ENCODE measurements at places on chromosomes 3 and 15.

- no peak for DNase-seq
Measured at GRCh38 chr3:46371519-46372340, 984 bp downstream of the CCR5 start.

DNA sequence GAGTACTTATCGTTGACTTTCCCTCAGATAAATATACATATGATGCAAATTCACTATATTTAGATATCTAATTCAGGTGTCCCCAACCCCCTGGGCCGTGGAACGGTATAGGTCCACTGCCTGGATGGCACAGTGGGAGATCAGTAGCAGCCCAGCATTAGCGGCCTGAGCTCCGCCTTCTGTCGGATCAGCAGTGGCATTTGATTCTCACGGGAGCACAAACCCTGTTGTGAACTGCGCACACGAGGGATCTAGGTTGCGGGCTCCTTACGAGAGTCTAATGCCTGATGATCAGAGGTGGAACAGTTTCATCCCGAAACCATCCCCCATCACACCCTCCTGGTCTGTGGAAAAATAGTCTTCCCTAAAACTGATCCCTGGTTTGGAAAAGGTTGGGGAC is 6.9 kb downstream of the KNL1 start:
- DNase-seq: no peak

GRCh38 chr3:31968927-31969418 is 12.1 kb downstream of the OSBPL10 start:
- no peak for DNase-seq

- DNase-seq: no peak
Measured at GRCh38 chr3:40980467-40980866, 218.8 kb upstream of the CTNNB1 start.

GRCh38 chr3:9778143-9779074 is 8.7 kb upstream of the CAMK1 start:
- no peak for DNase-seq

DNA sequence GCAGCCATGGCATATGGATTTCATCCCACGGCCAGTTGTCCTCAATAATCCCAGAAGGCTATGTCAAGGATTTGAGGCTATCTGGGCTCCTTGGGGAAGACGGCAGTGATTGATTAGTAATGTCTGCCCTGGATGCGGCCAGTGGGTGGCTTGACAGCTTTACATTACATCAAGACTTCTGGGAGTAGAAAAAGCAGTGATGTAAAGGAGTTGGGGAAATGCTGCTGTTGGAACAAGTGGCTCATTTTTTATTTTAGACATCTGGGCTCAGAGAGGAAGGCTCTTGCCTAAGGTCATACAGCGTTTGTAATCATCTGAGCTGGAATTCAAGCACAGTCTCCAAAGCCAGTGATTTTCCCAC is 94.1 kb downstream of the FLNB start:
- DNase-seq: no peak

DNA sequence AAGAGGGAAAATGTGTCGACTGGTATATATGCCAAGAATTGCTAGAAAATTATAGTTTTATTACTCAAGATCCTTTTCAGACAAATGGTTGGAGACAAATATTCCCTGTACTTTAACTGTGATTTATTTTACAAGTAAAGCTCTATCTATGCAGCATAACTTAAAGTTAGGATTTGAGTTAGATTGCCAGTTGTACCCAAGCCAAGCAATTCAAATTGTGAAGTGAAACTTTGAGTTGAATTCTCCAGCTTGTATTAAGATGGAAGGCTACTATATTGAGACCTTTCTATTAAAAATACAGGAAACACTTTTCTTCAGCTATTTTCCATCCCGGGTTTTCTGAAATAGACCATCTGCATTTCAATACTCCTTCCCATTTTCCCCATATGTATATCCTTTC is 333.1 kb upstream of the RBMS3 start:
- no peak for DNase-seq

GRCh38 chr3:13715167-13715954 is 164.5 kb downstream of the WNT7A start:
- no peak for DNase-seq

- no peak for DNase-seq
Measured at GRCh38 chr3:45130476-45130875, 15.7 kb downstream of the CDCP1 start.

DNA sequence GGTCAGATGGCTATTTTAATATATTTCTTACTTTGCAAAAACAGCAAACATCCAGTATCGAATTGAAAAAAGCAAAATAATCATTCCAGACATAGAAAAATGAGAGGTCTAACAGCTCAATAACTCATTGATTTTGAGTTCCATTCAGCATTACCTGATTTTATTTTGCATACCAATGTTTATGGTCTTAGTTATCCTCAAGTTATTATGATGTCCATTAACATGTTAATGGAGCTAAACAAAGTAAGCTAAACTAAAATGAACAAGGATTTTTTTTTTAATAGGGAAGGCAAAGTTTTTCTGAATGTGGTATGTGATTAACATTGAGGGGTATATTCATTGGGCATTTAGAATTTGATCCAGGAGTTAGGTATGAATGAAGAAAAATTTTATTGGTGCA is 13.1 kb downstream of the MYH15 start:
- no peak for DNase-seq

DNA sequence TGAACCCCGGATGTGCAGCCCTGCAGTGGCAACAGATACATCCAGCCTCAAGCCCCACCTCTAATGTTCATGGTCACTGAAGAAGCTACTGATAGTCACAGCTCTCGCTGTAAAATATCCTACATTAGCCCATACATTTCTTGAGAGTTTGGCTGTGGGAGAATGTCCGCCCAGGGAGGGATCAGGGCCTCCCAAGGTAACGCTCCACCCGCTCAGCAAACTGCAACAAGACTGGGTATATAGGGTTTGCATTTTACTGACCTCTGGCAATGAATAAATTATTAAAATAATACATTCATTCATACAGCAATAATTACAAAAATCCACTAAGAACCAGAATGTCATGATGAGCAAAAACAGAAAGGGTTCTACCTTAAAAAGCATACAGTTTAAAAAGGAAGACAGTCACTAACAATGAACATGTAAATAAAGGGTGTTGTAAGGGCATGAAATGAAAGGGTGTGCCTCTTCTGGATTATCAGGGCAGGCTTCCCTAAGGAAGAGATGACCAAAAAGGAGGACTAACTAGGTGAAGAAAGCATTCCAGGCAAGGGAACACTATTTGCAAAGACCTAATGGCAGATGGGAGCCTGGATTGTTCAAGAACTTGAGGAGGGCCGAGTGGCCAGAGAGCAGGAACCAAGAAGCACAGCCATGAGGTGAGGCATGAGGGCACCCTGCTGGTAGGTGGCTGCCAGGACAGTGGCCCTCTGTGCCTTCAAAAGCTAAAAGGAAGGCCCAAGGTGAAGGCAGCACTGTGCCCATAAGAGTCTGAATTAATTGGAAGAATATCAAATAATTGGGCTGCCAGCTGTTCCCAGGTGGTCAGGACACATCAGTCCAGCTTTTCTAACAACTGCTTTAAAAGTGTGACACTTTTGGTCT is 28.1 kb upstream of the CTDSPL start:
- no peak for DNase-seq

GRCh38 chr15:55823699-55824340 is 80.9 kb upstream of the PRTG start:
- DNase-seq: no peak

GRCh38 chr15:55394694-55395093 is 13.5 kb downstream of the CCPG1 start:
- no peak for DNase-seq

- no peak for DNase-seq
Measured at GRCh38 chr3:169666376-169667165, 3.1 kb upstream of the MECOM start.

DNA sequence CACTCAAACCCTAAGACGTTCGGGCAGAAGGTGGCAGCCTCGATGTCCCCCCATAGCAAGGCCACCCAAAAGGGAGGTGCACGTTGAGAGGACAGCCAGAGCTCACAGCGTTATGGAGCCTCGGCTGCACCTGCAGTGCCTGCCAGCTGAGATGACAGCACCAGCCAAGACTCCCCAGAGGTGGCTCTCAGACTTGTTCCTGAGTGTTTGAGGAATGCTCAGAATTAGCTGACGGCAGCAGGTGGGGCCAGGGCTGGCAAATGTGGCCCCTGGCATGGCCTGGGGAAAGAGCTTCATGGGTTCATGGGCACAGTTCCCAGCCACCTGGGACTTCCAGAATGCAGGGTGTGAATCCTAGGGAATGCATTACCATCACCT is 177.8 kb downstream of the KLF13 start:
- no peak for DNase-seq

GRCh38 chr15:58430224-58430787 is 1.5 kb upstream of the LIPC start:
- DNase-seq: no peak

DNA sequence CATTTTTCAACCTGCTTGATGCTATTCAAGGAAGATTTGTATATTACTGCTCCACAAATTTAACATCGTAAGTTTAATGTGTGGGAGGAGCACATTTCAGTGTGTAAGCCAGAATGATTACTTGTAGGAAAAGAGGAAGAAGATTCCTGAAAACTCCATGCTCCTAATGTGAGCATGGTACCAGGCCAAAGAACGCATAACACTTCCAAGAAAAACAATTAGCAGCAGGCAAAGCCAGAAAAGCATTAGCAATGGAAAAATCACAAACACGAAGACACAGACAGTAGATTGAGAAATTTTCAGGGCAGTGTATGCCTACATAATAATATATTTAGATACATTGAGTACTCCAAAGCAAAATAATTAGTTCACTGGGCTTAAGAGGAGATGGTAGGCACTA is 96.6 kb upstream of the CBLB start:
- no peak for DNase-seq

GRCh38 chr3:177431525-177432176 is 234.4 kb upstream of the TBL1XR1 start:
- DNase-seq: peak; percentile 28

GRCh38 chr3:183388213-183388895 is 40.1 kb downstream of the MCF2L2 start:
- DNase-seq: no peak

- DNase-seq: no peak
Measured at GRCh38 chr3:100517276-100517675, 24.9 kb downstream of the TMEM45A start.

DNA sequence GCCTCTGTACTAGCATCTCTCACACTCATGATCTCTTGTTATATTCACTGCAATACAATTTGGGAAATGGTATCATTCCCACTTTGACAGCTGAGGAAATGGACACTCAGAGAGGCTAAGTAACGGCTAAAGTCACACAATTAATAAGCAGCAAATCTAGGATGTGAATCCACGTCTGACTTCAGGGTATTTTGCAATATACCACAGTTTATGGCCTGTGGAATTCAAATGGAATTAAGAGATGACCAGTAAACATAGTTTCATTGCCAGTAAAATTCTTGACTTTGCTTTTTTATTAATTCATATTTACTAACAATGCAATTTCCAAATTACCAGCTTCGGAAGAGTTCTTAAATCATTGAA is 61.1 kb downstream of the CCNL1 start:
- no peak for DNase-seq

DNA sequence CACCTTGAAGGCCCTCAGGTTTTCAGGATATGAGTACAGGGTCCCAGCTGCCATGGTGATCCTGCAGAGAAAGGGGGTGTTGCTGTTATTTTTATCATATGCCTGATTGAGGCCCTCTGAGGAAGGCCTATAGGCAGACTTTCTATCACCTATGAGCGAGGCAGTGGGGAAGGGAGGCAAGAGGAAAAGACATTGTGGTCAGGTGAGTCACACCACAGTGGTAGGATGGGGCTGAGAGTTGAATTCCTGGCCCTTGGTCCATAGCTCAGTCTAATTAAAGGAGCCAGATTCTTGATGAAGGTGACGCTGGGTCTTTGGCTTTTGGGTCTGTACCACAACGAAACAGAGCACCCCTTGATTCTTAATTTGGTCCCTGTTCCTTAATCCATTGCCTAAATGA is 72.7 kb downstream of the ZNF621 start:
- no peak for DNase-seq

DNA sequence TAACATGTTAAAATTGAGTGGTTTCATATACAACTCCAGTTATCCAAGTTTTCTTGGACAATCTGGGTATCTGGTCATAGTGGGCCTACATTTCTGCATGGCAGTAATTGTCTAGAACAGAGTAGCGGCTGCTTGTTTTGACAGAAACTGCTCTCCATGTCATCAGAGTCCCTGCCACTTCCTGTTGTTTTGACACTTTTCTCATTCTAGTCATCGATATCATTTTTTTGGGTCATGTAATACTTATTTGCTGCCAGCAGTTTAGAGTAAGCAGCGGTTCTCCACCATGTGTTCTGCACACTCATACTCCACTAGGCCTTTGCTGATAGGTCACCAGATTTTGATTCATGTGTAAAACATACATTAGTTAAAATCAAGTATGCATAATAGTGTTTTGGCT is 81.5 kb downstream of the SLC25A26 start:
- DNase-seq: no peak

DNA sequence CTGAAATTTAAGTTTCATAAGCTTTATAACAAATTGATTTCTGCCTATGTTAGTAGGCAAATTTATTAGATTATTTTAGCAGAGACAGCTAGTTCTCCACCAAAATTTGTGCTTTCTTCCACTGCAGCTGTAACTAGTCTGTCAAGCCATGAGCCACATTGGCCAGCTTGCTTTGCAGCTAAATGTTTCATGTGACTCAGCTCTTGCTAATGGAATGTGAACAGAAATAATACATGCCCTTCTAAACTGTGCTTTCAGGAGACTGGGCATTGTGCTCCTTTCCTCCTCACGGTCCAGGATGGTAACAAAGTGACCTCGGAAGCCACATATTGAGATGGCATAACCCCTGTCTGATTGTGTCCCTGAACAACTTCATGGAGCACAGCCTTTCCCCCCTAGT is 51.3 kb upstream of the KPNA4 start:
- DNase-seq: no peak

DNA sequence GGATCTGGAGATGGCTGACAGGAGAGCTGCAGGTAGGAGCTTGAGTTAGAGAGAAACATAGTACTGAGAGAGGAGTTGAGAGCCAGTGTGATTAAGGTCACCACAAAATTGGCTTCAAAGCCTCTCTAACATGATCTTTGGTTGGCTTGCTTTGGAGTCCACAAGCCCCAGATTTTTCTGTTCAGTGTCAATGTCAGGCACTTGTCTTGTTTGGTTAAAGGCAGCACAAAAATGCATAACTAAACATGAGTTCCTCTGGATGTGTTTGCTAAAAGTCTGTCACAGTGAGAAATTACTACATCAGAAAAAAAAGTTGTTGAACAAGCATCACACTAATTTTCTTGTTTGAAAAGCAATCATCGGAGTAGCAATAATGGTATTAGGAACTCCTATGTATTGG is 440.5 kb downstream of the NTRK3 start:
- DNase-seq: no peak

DNA sequence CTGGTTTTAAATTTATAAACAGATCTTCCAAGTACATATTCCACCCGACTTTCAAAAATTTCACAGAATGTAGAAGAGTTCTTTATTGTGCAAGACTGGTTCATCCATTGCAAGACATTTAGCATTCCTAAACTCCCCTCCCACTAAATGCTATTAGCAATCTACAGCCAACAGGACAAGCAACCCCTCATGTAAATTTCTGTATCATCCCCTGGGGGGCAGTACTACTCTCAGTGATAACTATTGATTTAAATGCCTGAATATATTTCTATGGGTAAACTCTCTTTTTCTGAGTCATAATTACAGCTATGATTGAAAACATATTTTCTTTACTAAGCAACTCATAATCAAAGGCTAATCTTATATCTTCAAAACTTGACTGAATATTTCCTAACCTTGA is 10.7 kb upstream of the SLC15A2 start:
- no peak for DNase-seq

Data from NCI-H510A treated with DMSO at 0.1 percent for 48 hours (cell line).